Adipocyte (in vitro differentiated cells): ENCODE measurements at places on chromosomes 6 and 20.

DNA sequence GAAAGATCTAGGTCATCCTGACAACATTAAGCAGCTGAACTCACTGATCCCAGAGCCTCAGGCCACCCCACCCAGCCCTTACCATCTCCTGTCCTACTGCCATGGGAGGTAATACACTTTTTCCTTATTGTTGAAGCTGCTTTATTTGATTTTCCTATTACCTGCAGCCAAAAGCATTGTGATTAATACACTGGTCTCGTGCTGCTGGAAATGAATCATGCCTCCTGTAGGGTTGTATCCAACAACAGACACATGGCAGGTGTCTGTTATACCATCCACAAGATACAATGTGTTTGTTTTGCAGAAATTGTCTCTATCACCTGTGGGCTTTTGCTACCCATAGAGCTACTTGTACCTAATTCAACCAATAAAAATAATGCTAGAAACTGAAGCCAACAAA lies 34.2 kb downstream of the MYLIP start:
- no peak for DNase-seq

GRCh38 chr20:37849566-37849965 lies 53.4 kb upstream of the VSTM2L start:
- no peak for DNase-seq

DNA sequence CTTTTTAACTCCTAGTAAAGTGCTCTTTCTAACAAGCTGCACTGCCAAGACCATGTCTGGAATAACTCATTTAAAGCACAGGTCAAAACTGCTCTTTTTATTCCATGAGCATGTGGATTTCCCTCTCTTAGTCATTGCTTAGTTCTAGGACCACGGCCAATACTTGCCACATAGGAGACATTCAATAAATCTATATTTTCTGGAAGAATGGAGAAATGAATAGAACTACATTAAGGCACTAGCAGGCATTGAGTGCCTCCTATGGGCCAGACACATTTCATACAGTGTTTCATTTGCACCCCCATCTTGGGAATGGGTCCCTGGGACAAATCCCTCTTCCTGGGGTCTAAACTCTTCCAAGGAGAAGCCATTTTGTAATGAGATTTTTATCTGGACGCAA lies 552.8 kb upstream of the CITED2 start:
- peak; percentile 69 for DNase-seq

DNA sequence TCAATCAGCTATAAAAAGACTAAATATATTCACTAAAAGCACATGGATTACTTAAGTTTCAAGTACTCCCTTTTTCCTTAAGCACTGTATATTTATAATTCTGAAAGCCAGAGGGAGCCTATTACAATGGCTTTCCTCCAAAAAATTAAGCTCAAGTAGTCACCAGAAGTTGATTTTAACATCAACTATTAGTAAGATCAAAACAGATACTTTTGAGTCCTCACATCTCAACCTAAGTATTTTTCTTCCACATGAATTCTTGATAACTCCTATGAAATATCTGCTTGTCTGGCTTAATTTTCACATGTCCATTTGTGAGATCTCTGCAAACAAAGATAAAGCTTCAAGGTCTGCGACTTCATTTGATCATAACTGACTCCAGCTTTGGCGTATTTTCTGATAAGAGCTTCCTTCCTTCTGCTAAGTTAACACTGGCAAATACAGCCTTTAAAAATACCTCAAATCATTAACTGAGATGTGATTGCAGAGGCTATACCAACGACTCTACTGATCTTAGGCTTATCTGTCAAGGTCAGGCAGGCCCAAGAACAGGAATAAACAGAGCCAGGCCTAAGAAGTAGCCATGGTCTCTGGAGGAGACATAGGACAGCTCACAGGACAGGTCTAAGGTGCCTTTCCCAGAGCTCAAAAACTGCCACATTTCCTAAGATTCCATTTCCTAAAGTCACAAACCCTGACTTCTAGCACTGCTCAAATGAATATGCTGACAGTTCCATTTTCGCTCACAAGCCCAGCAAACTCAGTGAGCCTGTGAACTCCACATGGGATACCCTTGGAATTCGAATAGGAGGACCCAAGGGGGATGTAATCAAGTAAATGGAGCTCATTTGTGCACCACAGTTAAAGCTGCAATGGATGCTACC lies 10.0 kb downstream of the SNX5 start:
- DNase-seq, result peak; percentile 63

DNA sequence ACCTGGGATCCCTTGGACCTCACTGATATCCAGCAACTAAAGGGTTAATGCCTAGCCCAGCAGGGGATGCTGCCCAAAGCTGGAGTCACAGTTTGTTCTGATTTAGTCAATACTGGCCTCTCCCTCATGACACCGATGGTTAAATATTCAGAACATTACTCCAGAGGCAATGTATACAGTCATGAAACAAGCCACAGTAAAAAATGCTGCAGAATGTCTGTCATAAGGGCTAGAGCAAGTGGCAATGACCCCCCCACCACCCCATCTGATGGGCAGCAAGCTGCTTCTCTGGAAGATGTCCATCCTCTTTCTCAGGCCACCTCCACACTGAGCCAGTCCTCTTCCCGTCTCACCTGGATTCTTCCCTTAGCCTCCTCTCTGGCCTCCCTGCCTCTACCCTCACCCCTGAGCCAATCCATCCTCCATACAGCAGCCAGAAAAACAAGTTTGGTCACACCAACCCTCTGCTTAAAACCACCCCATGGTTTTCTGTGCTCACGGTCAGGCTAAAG lies 99.0 kb upstream of the KCNG1 start:
- peak; percentile 53 for DNase-seq

GRCh38 chr20:35306931-35307517 lies 14.8 kb upstream of the FAM83C start:
- peak; percentile 66 for DNase-seq

DNA sequence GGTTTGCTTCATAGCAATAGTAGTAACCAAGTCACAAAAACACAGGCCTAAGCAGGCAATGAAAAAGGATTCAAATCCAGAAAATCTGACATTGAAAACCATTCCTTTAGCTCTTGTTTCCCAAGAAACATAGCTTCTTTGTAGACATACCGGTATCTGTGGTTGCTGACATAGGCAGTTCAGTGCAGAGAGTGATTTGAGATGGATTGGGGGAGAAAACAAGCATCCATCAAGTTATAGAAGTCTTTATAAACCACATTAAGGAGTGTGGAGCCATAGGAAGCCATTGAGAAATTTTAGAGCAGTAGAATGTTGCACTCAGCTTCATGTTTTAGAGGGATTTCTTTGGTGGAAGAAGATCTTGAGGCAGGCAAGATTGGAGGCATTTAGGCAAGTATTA lies 91.2 kb upstream of the MARCKS start:
- no peak for DNase-seq
